Fibroblast of pulmonary artery (primary cell): ENCODE measurements at places on chromosomes 5 and 9.

GRCh38 chr5:143059976-143060765 is 290.0 kb downstream of the ARHGAP26 start:
- DNase-seq = no peak

- DNase-seq = no peak
Observed at GRCh38 chr9:87573841-87574342, 76.2 kb downstream of the DAPK1 start.

DNA sequence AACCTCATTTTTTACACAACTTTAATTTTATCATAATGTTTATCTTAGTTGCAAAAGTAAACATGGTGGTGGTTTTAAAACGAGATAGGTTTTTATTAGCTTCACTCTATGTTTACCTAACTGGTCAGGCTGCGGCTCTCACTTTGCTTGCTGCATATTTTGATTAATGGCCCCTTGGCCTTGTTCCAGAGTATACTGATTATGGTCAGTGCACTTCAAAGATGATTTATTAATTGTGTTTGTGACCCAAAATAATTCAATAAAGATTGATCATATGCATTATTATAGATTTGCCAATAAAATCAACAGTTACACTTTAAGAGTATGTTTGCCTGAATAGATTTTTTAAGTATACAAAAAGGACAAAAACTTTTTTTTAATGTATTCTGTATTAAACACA is 188.0 kb downstream of the XRCC4 start:
- peak; percentile 24 for DNase-seq

- peak; percentile 46 for DNase-seq
Observed at GRCh38 chr5:157471709-157472108, 11.7 kb downstream of the NIPAL4 start.

GRCh38 chr9:115262952-115263351 is 145.0 kb upstream of the TNC start:
- DNase-seq = no peak

DNA sequence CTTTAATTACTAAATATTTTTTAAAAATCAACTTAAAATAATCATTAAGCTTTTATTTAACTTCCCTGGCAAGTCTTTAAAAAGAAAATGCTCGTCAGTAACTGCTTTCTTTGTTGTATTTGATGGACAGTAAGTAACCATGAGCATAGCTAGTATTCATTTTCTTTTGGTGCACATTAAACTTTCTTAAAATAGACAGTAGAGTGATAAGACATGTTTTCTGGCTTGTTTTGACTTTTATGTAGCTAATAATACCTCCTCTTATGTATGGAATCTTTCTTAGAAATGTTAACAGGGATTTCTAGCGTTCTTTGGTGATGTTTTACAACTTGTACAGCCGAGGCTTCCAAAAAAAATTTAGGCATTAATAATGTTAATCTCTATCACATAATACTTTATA is 22.6 kb downstream of the FBXO38 start:
- DNase-seq = no peak

GRCh38 chr9:135939351-135940265 is 21.6 kb downstream of the UBAC1 start:
- DNase-seq = no peak

DNA sequence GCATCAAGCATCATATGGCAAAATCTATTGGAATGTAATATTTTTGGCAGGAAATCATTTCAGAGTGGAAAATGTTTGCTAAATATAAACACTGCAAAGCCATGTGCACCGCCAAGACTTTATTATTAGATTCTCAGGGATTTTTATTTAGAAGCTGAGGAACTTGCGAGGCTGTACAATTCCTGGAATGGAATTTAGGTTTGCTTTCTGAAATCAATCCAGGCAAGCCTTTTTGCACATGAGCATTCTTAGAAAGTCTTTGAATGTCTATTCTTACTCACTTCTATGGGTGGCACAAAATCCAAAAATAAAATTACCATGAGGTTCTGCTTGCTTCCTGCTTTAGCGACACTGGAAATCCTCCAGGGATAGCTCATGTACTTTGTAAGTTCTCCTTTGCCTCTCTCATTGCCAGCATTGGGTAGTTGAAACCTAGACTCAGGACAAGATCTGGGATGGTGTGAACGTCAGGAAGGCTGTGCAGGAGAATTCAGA is 71.5 kb upstream of the PALM2AKAP2 start:
- peak; percentile 6 for DNase-seq

- no peak for DNase-seq
Observed at GRCh38 chr5:33631139-33631538, 190.4 kb downstream of the TARS1 start.

GRCh38 chr5:89268460-89268859 is 385.5 kb upstream of the MEF2C start:
- DNase-seq = no peak

- DNase-seq = no peak
Observed at GRCh38 chr5:178667688-178668087, 40.8 kb upstream of the CLK4 start.

DNA sequence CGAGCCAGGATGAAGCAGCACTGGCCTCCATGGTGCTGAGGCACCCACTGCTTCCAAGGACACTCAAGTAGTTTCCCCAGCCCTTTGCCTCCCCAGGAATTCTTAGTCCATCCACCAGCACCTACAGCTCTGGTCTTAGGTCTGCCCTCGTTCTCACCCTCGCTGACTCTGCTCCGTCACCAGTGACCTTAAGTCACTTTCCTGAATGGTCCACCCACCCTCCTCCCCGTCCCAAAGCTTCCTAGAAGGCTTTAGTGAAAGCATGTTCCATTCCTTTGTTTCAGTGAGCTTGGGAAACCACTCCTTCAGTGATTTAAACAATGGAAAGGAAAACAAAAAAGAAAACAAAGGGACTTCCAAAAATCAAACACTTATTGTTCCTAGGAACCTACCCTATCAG is 54.6 kb upstream of the MAP3K1 start:
- peak; percentile 43 for DNase-seq

- DNase-seq = no peak
Observed at GRCh38 chr5:34483442-34484033, 172.6 kb upstream of the RAI14 start.

- DNase-seq = no peak
Observed at GRCh38 chr5:132867046-132867451, 607 bp downstream of the UQCRQ start.

DNA sequence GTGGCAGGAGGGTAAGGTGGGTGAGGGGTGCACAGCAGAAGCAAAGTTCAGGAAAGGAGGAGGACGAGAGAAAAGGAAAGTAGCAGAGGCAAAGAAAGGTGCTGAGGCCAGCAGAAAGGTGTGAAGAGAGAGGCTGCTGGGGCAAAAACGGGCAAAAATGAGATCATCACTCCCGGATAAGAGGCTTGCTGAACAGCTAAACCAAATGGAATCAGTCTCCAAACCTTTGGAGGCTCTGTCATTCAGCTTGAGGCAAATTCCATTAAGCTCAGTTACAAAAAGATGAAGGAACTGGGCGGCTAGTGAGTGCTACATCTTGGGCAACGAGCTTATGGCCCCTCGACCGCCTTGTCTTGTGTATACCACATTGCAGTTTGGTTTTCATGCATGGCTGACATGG is 136.4 kb downstream of the FSTL4 start:
- DNase-seq = no peak

DNA sequence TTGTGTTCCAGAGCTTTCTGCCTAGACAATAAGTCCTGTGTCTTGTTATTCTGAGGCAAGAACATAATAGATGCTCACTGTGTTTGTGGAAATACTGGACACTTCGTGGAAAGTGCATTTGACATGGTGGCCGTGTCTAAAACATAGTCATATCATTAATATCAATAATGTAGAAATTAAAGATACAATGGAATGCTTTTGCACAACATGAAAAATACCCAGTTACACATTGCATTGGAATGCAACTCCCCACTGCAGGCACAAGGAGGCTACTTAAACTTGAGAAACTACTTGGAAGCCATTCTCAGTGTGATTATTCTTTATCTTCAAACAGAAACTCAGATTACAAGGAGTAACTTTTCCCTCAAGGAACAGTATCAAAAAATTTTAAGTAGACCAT is 145.3 kb upstream of the ZNF462 start:
- peak; percentile 87 for DNase-seq

DNA sequence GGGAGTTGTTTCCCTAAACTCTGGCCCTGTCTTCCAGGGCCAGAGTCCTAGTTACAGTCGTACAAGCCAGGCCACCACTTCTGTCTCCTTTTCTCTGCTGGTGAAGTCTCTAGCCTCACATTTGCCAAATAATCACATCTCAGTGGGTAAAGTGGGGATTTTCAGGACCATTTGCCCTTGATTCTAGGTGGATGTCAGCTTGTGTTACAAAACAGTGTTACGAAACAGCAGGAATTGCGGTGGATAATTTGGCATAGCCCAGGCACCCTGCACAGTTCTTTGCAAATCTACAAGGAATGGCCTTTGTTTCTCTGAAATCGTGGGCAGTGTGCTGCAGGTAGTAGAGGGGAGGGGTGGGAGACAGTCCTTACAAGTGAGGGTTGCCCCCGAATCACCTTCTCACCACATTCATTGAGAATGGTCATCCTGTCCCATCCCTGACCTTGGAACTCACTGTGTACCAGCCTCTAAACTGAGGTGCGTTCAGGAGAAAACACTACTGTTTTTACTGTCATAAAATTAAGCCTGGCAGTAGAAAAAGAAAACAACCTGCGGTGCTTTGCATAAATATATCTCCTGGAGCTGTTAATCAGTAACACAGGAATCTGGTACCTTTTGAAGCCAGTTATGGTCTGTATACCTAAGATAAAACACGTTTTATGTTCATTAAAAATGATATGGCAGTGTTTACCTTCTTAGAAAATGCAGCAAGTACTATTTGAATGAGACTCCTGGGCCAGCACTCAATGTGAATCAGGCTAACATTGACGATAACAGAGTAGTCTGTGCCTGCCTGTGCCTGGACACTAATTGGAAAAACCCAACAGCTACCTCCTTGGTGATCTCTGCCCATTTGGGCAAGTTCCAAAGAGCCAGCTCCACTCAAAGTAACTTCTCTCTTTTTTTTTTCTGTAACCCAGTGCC is 44.3 kb downstream of the CYSTM1 start:
- DNase-seq = peak; percentile 45

DNA sequence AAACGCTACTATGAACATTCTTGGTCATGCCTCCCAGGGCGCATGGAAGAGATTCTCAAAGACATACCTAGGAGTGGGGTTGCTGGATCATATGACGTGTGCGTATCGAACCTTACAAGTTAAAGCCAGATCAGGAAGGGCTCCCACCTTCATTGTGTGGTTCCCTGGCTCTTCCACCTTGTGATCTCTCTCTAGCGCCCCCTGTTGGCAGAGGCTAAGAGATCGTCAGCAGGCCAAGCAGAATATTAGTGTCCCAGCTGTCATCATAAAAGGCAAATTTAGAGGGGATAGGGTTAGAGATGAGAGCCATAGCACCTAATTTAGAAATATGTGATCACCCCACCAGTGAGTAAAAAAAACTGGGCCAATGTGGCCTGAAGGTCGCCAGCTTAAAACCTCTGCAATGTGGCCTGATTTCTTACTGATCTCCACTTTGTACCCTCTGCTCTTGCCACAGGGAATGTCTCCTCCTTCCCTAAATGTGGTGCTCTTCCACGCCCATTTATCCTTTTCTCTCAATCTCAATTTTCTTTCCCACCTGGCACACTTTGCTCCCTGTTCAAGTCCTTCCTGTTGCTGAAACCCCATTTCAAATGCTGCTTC is 91.7 kb upstream of the SHB start:
- DNase-seq = peak; percentile 66

- no peak for DNase-seq
Observed at GRCh38 chr5:103909391-103909790, 346.8 kb upstream of the NUDT12 start.

GRCh38 chr5:111942661-111943401 is 185.8 kb upstream of the NREP start:
- no peak for DNase-seq

GRCh38 chr5:10828241-10828640 is 67.2 kb upstream of the DAP start:
- no peak for DNase-seq

DNA sequence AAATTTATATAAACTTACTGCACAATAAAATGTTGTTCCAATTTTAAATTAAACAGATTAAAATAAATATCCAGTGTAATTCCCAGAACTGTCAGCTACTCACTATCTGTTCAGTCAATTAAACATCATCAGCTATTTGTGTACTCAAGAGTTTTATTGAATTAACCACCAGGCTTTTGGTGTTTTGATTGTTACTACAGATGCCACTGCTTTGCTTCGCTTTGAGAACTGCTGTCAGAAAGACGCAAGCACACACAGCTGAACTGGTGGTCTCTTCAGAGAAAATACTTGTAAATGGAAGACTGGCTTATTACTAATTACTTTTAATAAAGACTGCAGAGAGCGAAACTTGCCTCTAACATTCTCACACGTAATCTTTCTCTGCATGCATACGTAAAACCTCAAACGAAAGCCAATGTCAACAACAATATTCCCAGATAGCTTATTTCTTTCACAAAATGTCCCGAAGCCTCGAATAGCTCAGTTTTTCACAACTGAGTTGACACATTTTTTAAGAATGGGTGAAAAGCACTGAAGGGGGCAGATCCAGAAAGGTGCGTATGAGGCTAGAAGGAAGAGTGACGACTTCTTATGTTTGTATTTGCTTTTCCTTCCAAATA is 259.6 kb upstream of the RPS23 start:
- peak; percentile 22 for DNase-seq

- peak; percentile 57 for DNase-seq
Observed at GRCh38 chr9:5630081-5630507, 1.2 kb downstream of the RIC1 start.
